ENCODE measurements at places on chromosomes 5 and 9. TPM values are rescaled to one million over a fixed set of nuclear protein-coding genes. Genes with fewer than 3 reads are reported as not detected.

GRCh38 chr9:138028596-138028995 lies 151.0 kb downstream of the CACNA1B start:
- DNase-seq, result no peak

DNA sequence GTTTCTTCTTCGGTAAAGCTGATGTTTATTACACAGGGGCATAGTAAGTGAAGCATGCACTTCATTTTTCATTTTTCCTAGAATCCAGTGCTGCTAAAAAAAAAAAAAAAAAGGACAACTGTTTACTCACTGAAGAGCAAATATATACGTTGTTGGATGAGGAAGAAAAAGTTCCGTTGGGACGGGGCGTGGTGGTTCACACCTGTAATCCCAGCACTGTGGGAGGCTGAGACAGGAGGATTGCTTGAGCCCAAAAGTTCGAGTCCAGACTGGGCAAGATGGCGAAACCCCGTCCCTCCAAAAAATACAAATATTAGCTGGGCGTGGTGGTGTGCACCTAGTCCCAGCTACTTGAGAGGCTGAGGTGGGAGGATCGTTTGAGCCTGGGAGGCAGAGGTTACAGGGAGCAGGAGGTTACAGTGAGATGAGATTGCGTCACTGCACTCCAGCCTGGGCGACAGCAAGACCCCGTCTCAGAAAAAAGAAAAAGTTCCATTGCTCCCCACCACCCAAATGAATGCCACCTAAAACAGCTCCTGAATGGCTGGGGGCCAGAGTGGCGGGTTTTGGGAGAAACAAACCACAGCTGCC lies 60.1 kb upstream of the GNE start:
- DNase-seq, result no peak

The DRD1 gene
- polyA plus RNA-seq, result not detected

DNA sequence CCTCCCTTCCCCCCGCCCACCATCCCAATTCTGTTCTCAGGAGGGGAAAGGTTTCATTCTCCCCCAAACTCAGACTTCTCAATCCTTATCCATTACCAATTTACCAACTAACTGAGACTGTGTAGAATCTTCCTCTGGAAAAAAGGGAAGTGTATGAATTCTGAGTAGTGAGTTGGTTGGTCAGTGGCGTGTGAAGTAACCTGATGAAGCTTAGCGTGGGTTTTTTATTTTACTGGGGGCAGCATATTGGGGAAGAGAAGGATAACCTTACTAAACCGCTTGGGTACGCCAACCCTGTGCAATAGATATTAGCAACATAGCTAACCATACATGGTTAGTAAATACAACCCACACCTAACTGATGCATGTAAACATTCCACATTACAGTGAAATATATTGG lies 1.1 kb upstream of the DNAJC21 start:
- DNase-seq, result no peak

DNA sequence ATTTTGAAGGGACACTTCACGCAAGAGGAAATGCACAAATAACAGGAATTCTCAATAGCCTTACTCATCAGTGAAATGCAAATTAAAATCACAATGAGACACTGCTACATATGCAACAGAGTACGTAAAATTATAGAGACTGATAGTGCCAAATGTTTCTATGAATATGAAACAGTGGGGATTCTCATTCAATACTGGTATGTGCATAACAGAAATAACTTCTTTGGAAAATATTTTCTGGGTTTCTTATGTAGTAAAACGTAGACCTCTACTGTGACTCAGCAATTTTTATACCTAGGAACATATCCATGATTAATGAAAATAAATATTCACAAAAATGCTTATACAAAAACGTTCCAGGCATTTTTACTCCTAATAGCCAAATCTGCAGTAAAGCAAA lies 1625.2 kb downstream of the MAT2B start:
- no peak for DNase-seq

- no peak for DNase-seq
Observed at GRCh38 chr9:93031629-93032430, 26.7 kb upstream of the SUSD3 start.

- no peak for DNase-seq
Observed at GRCh38 chr9:69254223-69254622, 70.8 kb upstream of the ENTREP1 start.

- DNase-seq, result no peak
Observed at GRCh38 chr9:89071591-89071990, 80.3 kb downstream of the S1PR3 start.

- peak; percentile 12 for DNase-seq
Observed at GRCh38 chr5:6504677-6505415, 56.2 kb downstream of the UBE2QL1 start.

DNA sequence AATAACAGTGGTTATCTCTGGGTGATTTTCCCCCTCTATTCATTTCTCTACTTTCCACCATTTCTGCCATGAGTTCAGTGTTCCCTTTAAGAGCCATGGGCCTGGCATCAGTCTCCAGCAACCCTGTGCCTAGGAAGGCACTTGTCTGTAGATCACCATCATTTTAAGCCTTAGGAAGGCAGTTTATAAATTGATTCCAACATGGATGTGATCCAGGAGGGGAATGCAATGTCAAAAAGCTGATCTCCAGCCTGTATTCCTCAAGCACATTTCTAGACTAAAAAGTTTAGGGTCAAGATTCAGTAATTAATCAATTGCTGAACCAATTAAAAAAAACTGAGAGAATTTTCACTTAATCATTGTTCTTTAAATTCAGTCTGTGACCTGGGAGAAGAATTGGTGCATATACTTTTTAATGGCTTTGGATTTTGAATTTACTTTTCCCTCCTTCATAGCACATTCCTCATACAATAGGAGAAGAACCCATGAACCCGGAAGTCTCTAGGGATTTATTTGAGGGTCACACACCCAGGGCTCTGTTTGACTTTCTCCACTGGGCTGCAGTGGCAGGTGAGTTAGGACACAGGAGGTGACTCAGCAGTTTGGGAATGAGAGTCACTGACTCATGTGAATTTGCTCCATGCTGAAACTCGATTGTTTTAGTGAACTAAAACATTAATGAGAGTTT lies 6.1 kb upstream of the ERMP1 start:
- no peak for DNase-seq

GRCh38 chr5:154498591-154498990 lies 20.6 kb upstream of the HAND1 start:
- DNase-seq, result no peak

- no peak for DNase-seq
Observed at GRCh38 chr9:99264070-99264680, 42.1 kb downstream of the SEC61B start.

- no peak for DNase-seq
Observed at GRCh38 chr5:178997191-178997590, 2.1 kb upstream of the GRM6 start.

- no peak for DNase-seq
Observed at GRCh38 chr5:61817472-61818326, 485.6 kb downstream of the ZSWIM6 start.

- DNase-seq, result no peak
Observed at GRCh38 chr5:165351342-165351741, 1845.9 kb downstream of the MAT2B start.

The AMBP gene
- polyA plus RNA-seq, result 0.23 TPM

DNA sequence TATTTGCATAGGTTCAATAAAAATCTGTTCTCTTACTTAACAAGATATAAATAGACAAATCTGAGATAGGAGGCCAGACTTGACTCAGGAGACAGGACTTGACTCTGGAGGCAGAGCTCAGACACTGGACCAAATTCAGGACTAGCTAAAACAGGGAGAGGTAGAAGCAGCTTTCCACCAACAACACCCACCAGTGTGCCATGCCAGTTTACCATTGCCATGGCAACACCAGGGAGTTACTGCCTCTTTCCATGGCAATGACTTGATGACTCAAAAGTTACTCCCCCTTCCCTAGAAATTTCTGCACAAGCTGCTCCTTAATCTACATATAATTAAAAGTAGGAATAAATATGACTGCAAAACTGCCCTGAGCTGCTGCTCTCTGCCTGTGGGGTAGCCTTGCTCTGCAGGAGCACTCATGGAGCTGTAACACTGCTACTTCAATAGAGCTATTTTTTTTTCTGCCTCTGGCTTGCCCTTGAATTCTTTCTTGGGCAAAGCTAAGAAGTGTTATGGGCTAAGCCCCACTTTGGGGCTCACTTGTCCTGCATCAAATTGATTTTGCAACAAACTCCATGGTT lies 473.0 kb downstream of the PLK2 start:
- DNase-seq, result peak; percentile 4

The NIM1K gene
- polyA plus RNA-seq, result 1.3 TPM
